ENCODE measurements at places on chromosomes 12 and 14.
A peak's percentile ranks its signal among the peaks of the same experiment; 100 is the strongest.

GRCh38 chr12:1594261-1595025 is at the start of gene FBXL14:
FBXL14 (minus strand) TSS chr12:1594581; CDS start chr12:1594066, 515 bp downstream.
- peak; percentile 83 for DNase-seq

DNA sequence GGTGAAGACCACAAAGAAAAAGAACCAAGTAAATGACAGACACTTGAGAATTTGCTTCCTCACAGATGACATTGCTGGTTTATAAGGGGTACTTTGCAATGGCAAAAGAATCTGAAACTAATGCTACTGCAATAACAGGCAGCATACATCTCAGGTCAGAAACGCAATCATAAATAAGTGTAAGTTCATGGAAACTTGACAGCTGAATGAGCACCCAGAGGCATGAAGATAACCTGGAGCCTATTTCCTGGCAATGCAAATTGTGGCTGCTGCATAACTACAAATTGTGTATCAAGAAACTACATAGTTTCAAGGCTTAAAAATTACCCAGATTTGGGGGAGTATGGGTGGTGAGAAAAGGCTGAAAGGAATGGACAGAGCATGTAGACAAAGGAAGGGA is 8.5 kb upstream of the MYO1A start:
- DNase-seq: no peak

DNA sequence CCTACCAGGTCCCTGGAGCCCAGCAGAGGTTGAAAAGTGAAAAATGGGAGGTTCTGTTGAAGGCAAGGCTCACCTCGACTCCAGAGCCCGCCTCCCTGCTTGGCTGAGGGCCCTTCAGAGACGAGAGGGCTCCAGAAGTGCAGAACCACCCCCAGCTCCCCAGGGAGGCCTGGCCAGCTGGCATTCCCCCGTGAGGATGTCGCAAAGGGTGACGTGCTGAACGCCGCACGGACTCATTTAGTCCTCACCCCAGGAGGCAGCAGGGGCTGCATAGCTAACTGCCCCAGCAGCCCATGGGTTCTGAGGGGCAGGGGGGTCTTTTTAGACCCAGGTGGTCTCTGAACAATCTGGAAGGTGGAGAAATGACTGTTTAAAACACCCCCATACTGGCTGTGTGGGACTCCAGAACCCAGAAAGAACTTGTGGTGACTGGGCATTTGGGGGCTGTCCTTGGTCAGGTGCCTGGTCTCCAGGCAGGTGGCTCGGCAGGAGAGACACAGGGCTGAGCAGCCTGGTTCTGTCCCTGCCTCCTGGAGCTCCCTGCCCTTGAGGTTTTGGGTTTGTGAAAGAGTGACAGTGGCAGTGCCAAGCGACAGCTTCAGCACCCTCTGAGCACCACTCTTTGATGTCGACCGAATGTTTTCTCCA is 32.0 kb downstream of the ANAPC7 start:
- no peak for DNase-seq

DNA sequence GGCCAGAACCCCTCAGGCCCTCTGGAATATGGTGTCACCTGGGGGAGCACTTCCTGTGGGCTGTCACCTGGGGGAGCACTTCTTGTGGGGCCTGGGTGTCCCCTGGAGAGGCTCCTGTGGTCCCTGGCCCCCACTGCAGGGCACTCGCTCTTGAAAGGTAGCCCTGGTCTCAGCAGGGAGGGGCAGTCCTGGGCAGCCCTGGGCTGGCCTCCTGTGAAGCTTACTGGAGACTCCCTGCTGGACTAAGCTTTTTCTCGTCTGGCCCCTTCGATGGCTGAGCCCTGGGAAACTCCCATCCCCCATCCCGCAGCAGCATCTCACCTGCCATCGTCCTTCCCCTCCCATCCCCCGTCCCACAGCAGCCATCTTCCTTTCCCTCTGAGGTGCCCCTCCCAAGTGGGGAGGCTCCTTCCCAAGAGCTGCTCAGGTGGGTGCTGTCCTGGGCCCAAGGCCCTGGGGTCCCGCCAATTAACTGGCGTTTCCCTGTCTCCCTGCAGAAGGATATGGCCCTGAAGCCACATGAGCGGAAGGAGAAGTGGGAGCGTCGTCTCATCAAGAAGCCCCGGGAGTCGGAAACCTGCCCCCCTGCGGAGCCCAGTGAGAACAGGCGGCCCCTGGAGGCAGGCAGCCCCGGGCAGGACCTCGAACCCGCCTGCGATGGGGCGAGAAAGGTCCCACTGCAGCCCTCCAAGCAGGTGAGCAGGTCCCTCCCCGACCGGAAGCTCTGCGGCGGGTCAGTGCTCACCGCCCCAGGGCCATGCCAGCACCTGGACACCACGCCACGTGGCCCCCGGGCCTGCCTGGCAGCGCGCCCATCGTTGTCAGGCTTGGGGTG is 17.9 kb downstream of the FBRSL1 start:
- DNase-seq: no peak

DNA sequence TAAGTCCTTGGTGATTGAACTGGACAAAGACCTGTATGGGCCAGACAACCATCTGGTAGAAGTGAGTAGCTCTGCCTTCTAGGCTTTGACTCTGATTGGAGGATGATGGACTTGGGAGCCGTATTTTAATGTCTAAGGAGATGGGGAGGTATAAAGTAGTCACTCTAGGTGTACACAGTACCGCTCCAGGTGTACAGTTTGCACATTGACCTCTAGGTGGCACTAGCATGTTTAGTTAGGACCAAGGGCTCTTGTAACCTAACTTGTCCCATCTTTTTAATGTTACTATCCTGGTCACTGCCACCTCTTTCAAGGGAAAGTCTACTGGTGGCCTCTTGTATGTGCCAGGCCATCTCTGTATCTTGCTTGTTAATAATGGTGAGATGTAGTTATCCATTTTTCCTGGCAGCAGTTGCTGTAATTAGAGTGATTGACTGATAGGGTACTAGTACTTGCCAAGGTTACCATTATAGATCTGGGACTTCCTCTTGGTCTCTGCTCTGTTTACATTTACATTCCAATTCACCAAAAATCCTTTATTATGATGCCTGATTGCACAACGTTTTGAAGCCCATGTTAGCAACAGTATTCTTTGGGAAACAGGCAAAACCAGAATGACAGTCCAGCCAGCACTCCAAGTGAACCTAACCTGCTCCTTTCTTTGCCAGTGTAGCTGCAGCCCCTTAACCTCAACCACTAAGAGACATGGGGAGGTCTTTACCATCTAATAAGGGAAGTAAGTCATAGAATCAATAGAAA is 3.6 kb downstream of the SMARCD1 start:
- peak; percentile 42 for DNase-seq

DNA sequence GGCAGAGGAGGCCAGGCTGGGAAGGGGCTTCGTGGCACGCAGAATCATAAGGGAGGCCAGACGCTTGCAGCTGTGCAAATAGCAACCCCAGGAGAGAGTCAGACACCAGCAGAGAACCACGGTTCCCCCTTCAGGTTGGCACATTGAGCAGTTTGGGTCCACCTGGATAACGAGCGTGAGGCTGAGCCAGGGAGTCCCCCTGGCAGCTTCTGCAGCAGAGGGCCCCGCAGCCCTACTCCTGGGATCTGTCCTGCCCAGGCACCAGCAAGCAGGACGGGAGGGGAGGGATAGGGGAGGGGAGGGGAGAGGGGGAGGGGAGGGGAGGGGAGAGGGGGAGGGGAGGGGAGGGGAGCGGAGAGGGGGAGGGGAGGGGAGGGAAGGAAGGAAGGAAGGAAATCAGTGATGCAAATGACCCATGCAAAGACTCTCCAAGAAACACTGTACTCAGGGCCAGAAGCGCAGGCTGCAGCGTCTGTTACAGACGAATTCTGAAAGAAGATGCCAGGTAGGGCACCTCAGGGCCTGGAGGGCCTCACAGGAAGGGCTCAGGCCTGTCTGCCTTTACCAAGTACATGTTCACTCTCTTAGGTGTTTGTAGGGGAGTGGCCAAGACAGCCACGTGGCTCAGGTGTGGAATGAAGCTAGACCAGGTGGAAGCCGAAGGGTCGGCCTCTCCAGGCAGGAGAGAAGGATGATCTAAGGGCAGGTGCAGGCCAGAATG is 32.3 kb upstream of the MMP17 start:
- DNase-seq: no peak

DNA sequence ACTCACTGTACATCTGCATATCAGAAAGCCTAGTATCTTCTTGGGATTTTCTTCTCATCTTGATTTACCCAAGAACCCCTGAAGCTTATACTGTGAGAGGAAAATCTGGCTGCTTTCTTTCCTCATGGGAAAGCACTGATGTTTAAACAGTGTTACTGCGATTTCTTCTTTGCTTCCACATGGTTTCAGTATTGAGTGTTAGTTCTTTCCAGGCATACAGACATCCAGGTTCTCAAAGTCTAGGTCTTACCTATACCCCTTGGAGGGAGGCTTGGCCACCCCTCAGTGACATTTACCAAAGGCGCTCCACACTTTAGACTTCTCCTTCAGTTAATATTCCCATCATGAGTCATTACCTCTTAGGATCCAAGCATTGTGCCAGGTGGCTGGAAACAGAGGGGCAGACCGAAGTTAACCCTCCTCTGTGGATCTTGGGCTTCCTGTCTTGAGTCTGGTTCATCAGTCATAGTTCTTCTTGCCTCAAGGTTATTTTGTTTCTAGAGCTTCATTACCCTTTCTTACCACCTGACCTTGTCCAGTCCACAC is 79.1 kb downstream of the TMEM117 start:
- DNase-seq: peak; percentile 4

- DNase-seq: peak; percentile 20
Measured at GRCh38 chr14:81169711-81170103, 51.1 kb downstream of the GTF2A1 start.

- no peak for DNase-seq
Measured at GRCh38 chr14:97977651-97978261, 1180.6 kb downstream of the VRK1 start.

GRCh38 chr14:77457115-77457521 is 283 bp downstream of the VIPAS39 start:
- DNase-seq: no peak

GRCh38 chr14:75484711-75485429 is 37.4 kb upstream of the BATF start:
- no peak for DNase-seq

- peak; percentile 17 for DNase-seq
Measured at GRCh38 chr12:29316752-29317151, 64.2 kb downstream of the ERGIC2 start.

DNA sequence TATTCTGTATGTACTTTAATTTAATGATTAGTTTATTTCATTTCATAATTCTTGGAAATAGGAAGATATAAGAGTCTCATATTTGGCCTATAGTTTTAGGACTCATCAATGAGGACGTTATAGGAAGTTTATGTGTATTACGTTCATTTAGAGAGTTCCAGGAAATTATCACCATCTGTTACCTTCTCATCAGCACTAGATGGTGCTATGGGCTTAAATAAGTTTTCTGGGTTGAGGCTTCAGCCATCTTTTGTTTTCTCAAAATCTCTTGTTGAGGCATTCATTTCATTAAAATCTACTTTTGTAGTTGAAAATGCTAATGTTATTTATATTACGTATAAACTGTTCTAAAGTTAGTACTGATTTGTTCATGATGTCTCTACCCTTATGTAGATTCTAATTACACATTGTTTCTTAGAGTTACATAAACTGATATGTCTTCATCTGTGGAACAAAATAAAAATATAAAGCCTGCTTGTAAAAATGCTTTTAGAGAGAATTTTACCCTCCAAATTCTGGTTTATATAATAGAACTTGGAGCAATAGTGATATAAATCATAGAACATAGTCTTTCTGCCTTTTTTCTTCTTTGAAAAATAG is 89.2 kb downstream of the CFAP54 start:
- DNase-seq: peak; percentile 46

DNA sequence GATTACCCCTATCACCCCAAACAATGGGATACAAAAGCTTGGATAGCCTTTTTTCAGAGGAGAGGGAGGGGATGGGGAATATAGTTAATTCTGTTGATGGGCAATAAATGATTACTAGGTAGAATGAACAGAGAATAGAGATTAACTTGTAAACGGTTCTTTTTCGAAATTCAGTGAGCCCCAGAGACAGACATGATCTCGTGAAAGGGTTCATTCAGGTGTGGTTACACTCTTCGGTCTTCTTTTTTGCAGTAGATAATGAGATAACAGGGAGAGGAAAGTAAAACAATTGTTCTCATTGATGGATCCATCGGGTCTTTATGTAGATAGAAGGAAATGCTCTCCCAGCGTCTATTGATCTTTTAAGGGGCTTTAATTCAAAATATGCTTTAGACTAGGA is 69.3 kb upstream of the RASSF8 start:
- no peak for DNase-seq

GRCh38 chr12:1848745-1849144 is 28.4 kb downstream of the LRTM2 start:
- no peak for DNase-seq

DNA sequence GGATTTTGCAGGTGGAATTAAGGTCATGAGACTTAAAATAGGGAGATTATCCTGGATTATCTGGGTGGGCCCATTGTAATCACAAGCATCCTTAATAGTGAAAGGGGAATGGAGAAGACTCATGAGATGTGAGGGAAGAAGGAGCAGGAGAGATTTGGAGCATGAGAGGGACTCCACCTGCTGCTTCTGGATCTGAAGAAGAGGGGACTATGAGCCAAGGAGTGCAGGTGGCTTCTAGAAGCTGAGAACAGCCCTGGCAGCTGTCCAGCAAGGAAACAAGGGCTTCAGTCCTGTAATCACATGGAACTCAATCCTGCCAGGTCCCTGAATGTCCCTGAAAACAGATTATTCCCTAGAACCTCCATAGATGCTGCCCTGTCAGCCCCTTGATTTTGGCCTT is 67.8 kb downstream of the PELI2 start:
- DNase-seq: no peak

DNA sequence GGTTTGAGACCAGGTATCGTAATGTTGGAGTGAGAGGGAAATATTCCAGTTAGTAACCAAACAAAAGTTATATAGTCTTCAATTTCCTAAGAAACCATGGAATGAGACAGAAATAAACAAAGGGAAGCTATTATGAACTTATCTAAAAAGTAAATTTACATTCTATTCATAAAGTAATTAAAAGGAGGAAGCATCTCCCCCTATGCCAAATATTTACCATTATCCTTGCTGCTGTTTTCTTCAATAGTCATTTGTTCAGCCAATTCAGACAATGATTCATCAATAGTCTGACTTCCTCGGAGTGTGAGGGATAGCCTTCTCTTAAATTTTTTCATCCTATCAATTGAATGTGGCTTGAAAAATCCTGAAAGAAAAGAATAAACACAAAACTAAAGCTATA is 65.7 kb downstream of the CDK17 start:
- no peak for DNase-seq

Data from AG08396 (cell line).